ENCODE measurements at places on chromosomes 4 and X. TPM values are rescaled to one million over a fixed set of nuclear protein-coding genes. Genes with fewer than 3 reads are reported as not detected.

The STK32B gene
- total RNA-seq: not detected

DNA sequence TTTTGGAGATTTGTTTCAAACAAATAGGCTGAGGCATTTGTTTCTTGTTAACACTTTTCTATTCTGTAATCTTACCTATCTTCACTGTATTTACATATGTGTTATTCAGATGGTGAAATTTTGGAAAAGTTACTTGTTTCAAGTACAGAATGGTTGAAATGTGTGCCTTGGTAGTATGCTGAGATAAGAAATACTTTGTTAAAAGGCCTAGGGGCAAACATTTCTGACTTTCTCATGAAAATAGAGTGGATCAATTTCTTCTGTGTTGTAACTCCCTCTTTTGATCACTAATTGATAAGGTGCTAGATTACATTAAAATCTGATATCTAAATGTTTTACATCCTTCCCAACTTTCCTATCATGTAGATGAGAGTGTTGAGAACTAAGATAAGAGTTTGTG, 18.1 kb downstream of the USO1 start:
- H3K4me1 ChIP-seq: no peaks in the 10 kb centered on the region
- H3K4me3 ChIP-seq: no peak overlapping the region
- no peak overlapping the region for H3K27ac ChIP-seq
- no peaks in the 10 kb centered on the region for H3K27me3 ChIP-seq
- peaks cover 3% of the 10 kb centered on the region for H3K36me3 ChIP-seq
- DNase-seq: no peak

DNA sequence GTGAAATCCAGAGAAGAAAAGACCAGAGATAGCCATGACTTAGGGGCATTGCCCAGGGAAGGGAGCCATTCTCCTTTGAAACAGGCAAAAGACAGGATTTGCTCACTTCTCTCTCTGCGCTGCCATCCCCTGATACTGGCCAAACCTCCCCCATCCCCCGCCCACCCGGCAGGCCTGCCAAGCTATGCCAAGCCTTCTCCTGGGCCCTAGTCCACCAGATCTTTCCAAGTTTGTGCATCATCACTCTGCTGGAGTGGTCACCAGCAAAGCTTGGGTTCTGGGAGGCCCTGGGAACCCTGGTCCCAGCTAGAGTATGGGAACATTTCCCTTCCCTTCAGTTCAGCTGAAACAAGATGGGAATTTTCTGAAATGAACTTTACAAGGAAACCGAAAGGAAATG, 18.4 kb downstream of the EFNB1 start:
- H3K27ac ChIP-seq: no peak overlapping the region
- H3K27me3 ChIP-seq: no peaks in the 10 kb centered on the region
- no peaks in the 10 kb centered on the region for H3K36me3 ChIP-seq
- no peak for DNase-seq
- no peak overlapping the region for H3K4me3 ChIP-seq

DNA sequence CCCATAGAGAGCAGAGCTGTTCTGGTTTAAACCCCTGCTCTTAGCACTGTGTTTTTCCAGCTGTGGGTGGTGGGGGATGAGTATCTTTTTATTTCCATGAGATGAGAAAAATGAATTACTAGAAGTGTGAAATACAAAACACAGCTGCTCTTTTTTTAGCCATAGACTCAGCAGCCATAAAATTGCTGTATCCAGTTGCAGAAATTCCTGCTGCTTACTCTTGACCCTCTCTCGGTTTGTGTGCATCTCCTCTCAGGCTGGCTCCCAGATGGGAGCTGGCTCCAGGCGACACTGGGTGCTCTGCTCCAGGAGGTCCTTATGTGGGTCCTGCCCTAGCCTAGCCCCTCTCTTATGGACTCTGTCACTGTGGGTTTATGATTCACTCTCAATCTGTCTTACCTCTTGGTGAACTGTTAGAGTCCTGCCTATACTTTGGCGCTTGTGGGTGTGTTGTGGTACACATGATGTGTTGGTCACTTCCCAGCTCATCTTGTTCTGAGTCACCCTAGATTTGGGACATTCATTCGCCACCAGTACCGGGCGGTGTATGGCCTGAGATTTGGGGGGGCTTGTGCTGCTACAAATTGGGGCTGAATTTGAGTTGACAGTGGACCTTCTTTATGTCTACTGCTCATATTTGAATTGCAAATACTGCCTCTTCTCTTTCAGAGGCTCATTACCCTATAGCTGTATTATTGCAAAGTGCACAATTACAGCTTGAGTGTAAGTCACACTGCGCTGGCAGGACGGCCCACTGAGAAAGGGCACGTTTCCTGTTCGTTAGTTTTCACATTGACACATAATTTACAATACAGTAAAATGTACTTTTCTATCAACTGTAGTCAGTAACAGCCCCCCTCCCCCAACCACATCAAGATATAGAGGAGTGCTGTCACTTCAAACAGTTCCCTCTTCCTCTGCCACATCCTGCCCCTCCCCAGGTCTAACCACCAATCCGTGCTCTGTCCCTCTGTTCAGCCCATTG, 46.9 kb upstream of the MSANTD1 start:
- DNase-seq: peak; percentile 88
- peak overlapping the region; percentile 67 for H3K4me3 ChIP-seq
- peak overlapping the region; percentile 97 for H3K27ac ChIP-seq
- peaks cover 49% of the 10 kb centered on the region for H3K4me1 ChIP-seq
- H3K36me3 ChIP-seq: peaks cover 36% of the 10 kb centered on the region

- no peak overlapping the region for H3K4me3 ChIP-seq
- no peaks in the 10 kb centered on the region for H3K27me3 ChIP-seq
- no peak overlapping the region for H3K27ac ChIP-seq
- H3K4me1 ChIP-seq: no peaks in the 10 kb centered on the region
- no peak for DNase-seq
Observed at GRCh38 chrX:43423876-43424275, 232.2 kb upstream of the MAOA start.

- H3K4me1 ChIP-seq: no peaks in the 10 kb centered on the region
- H3K36me3 ChIP-seq: no peaks in the 10 kb centered on the region
- no peak for DNase-seq
Observed at GRCh38 chrX:115939070-115939469, 231.5 kb upstream of the AGTR2 start.
